ENCODE measurements at places on chromosomes 1 and 21. TPM values are rescaled to one million over a fixed set of nuclear protein-coding genes. Genes with fewer than 3 reads are reported as not detected.
A peak's percentile ranks its signal among the peaks of the same experiment; 100 is the strongest.

Gene PRDM15
- total RNA-seq, result 7.2 TPM

- H3K4me3 ChIP-seq, result no peak overlapping the region
- no peaks in the 10 kb centered on the region for H3K4me1 ChIP-seq
- DNase-seq, result no peak
- H3K27ac ChIP-seq, result no peak overlapping the region
- H3K27me3 ChIP-seq, result no peaks in the 10 kb centered on the region
These were observed 1454.1 kb downstream of the MRPL39 start for GRCh38 chr21:24153137-24153536.

- H3K27me3 ChIP-seq, result peaks cover 6% of the 10 kb centered on the region
- no peaks in the 10 kb centered on the region for H3K4me1 ChIP-seq
- no peaks in the 10 kb centered on the region for H3K36me3 ChIP-seq
- DNase-seq, result peak; percentile 73
These were observed 1.1 kb downstream of the RYR2 start for GRCh38 chr1:237042892-237043576.

DNA sequence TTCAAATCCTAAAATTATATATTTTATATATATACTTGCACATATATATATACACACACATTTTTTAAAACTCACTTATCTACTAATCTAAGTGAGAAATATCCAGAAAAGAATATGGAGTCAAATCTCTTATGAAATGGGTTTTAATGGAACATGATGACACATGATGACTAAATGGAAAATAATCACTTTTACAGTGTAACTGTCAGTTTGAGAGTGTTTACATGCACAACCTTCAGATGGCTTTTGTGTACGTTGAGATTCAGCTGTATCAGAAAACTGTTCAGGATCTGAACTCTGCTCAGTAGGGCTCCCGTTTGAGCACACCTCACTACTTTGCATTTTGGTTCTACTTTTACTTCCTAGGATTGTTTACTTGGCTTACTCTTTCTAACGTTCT is 189.8 kb downstream of the DNAH14 start:
- no peak overlapping the region for H3K27ac ChIP-seq
- DNase-seq, result no peak
- H3K27me3 ChIP-seq, result no peaks in the 10 kb centered on the region
- no peak overlapping the region for H3K4me3 ChIP-seq
- no peaks in the 10 kb centered on the region for H3K4me1 ChIP-seq
- no peaks in the 10 kb centered on the region for H3K36me3 ChIP-seq

Gene SELENBP1
- total RNA-seq, result 28.3 TPM

- peaks cover 27% of the 10 kb centered on the region for H3K36me3 ChIP-seq
- no peak for DNase-seq
- peak overlapping the region; percentile 4 for H3K4me3 ChIP-seq
- H3K4me1 ChIP-seq, result peaks cover 35% of the 10 kb centered on the region
- H3K27ac ChIP-seq, result no peak overlapping the region
These were observed 4.3 kb downstream of the PTPN14 start for GRCh38 chr1:214546886-214547641.

- H3K4me1 ChIP-seq, result no peaks in the 10 kb centered on the region
- H3K27ac ChIP-seq, result no peak overlapping the region
- no peak for DNase-seq
- H3K4me3 ChIP-seq, result no peak overlapping the region
- H3K27me3 ChIP-seq, result no peaks in the 10 kb centered on the region
These were observed 101.7 kb upstream of the ZC3H12A start for GRCh38 chr1:37372711-37373110.

GRCh38 chr1:246355411-246356230 is 151.5 kb downstream of the SMYD3 start:
- no peaks in the 10 kb centered on the region for H3K27me3 ChIP-seq
- peaks cover 7% of the 10 kb centered on the region for H3K4me1 ChIP-seq
- DNase-seq, result no peak
- H3K27ac ChIP-seq, result peak overlapping the region; percentile 48

Gene LCE2C
- total RNA-seq, result not detected

Gene IL10RB
- total RNA-seq, result 52.7 TPM

Gene GSTM5
- total RNA-seq, result 2.1 TPM

Gene S100A14
- 0.36 TPM for total RNA-seq

Gene LCE3E
- total RNA-seq, result not detected

Gene TPTE
- total RNA-seq, result not detected

- H3K4me1 ChIP-seq, result no peaks in the 10 kb centered on the region
- H3K27me3 ChIP-seq, result no peaks in the 10 kb centered on the region
- no peak overlapping the region for H3K4me3 ChIP-seq
- DNase-seq, result no peak
- no peak overlapping the region for H3K27ac ChIP-seq
These were observed 11.4 kb downstream of the EXOC8 start for GRCh38 chr1:231326248-231326647.

Gene ADGRB2
- 7.4 TPM for total RNA-seq

Gene ITLN2
- total RNA-seq, result not detected

DNA sequence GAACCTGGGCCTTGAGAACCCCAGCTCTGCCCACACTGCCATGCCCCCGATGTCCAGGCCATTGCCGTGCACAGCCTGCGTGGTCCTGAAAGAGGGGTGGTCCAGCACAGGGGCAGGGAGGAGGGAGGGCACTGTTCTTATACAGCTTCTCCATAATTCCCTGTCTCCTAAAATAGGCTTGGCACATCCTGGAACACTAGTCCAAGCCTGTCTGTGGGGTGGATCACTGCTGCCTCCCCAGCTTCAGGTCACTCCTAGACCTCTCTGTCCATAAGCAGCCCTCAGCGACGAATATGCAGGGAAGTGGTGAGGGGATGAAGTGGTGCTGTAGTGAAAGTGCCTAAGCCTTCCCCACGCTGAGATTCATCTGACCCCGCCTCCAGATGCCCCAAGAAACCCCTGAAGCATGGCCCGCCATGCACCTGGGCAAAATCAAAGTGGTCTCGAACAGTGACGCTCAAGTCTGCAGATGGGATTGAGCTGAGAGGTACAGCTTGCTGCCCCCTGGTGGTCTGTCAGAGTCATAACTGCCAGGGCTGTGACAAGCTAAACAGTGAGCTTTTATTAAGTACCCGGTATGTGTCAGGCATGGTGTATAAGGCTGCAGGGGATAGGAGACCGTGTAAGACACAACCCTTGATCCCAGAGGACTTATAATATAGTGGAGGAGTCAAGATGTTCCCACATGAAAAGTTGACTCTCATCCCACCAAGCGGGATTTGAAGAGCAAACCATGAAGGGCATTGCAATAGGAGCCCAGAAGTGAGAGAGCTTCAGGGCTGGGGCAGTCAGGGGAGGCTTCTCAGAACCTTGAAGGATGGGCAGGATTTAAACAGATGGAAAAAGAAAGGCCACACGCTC is 66.6 kb downstream of the FAM163A start:
- no peaks in the 10 kb centered on the region for H3K36me3 ChIP-seq
- no peak overlapping the region for H3K4me3 ChIP-seq
- peak; percentile 93 for DNase-seq
- H3K4me1 ChIP-seq, result peaks cover 22% of the 10 kb centered on the region

Gene IRF2BP2
- 172 TPM for total RNA-seq

Gene SLFNL1
- 0.72 TPM for total RNA-seq

DNA sequence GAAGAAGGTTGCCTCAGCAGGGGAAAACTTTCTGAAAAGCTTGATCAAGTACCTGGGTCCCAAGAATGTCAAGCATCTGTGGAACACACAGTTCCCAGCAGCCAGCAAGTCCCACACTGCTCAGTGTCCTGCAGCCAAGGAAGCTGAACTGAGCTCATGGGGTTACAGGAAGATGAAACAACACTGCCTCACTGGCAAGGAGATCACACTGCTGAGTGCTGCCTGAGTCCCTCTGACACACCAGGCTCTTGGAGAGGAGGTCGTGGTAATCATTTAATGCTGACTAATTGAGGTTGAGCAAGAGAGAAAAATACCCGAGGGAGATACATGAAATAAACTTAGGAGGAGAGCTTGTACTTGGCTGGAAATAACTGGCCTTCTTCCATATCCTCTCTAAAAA is 75.2 kb downstream of the MPZL1 start:
- no peak overlapping the region for H3K4me3 ChIP-seq
- H3K4me1 ChIP-seq, result peaks cover 44% of the 10 kb centered on the region
- DNase-seq, result peak; percentile 80
- H3K36me3 ChIP-seq, result no peaks in the 10 kb centered on the region
- H3K27ac ChIP-seq, result peak overlapping the region; percentile 93

GRCh38 chr1:52139817-52140540 is 1.9 kb upstream of the ZFYVE9 start:
- no peaks in the 10 kb centered on the region for H3K36me3 ChIP-seq
- DNase-seq, result peak; percentile 93
- H3K4me3 ChIP-seq, result peak overlapping the region; percentile 10
- H3K4me1 ChIP-seq, result peaks cover 26% of the 10 kb centered on the region
- no peaks in the 10 kb centered on the region for H3K27me3 ChIP-seq

DNA sequence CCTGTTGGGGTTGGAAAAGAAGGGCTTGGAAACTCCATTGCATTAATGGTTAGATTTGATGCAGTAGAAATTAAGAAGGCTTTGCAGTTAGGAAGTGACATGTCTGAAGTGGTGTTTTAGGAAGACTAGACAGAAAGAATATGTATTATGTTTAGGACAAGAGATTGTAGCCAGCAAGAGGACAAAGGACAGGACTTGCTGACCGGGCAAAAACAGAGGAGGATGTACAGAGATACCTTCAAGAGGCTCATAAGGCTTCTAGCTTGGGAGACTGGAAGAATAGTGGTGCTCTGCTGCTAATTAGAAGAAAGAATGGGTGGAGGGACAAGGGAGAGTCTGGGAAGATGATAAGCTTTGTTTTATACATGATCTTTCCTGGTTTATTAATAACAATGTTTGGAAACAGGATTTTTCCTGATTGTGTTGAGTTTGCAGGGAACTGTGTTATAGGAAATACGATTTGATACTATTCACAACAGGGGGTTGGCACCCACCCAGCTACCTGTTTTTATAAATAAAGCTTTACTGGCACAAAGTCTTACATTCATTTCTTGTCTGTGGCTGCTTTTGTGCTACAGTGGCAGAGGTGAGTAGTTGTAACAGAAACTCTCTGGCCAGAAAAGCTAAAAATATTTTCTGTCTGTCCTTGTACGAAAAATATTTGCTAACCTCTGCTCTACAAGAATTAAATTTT is 37.1 kb upstream of the TMCO2 start:
- H3K27ac ChIP-seq, result no peak overlapping the region
- no peak overlapping the region for H3K4me3 ChIP-seq
- H3K36me3 ChIP-seq, result peaks cover 3% of the 10 kb centered on the region
- H3K27me3 ChIP-seq, result no peaks in the 10 kb centered on the region
- no peaks in the 10 kb centered on the region for H3K4me1 ChIP-seq

Gene OR2L3
- not detected for total RNA-seq

DNA sequence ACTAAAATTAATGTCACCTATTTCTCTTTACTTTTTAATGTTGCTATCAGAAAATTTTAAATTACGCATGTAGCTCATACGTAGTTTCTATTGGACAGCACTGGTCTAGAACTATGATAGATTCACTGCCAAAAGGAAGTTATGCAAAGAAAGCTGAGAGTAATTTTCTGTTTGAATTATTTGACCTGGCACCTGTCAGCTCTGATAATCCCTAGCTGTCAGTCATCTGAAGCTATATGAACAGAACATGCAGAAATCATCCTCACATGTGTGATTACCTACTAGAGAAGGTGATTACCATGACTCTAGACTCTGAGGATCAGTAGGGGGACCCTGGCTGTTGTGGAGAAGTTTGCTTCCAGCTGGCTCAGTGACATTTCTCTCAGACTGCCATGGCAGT is 40.8 kb downstream of the F5 start:
- peaks cover 5% of the 10 kb centered on the region for H3K4me1 ChIP-seq
- no peaks in the 10 kb centered on the region for H3K36me3 ChIP-seq
- DNase-seq, result no peak
- no peak overlapping the region for H3K4me3 ChIP-seq
- no peak overlapping the region for H3K27ac ChIP-seq

DNA sequence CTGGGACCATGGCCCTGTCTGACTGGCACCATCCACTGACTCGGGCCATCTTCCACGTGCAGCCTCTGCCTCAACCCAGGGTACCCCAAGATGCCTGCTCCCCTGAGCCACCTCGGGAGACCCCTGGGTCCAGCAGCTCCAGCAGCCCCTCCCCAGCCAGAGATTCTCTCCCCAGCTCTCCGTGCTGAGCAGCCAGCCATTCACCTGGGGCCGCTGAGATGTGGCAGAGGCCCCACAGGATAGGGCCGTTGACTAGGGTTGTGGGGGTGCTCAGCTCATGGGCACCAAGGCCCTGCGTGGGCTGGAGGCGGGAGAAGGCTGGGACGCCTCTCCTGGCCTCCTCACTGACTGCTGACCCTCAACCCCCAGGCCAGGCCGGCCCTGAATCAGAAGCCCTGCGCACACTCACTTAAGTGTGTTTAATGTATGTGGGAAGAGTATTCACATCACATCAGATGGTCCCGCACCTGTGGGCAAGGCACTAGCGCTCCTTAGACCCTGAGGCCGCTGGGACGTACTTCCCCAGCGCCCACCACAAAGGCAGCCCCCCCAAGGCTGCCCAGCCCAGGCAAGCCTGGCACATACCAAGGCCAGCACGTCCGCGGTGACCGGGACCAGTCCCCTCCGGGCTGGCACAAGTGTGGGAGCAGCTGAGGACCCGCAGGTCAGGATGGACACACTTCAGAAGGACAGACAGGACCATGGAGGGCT is 27.8 kb downstream of the SLC19A1 start:
- no peaks in the 10 kb centered on the region for H3K27me3 ChIP-seq
- no peak for DNase-seq
- H3K27ac ChIP-seq, result no peak overlapping the region
- no peak overlapping the region for H3K4me3 ChIP-seq
- no peaks in the 10 kb centered on the region for H3K4me1 ChIP-seq

Gene HCRTR1
- not detected for total RNA-seq
